ENCODE measurements at places on chromosomes 7 and 10. TPM values are rescaled to one million over a fixed set of nuclear protein-coding genes. Genes with fewer than 3 reads are reported as not detected.
A peak's percentile ranks its signal among the peaks of the same experiment; 100 is the strongest.

GRCh38 chr10:6345404-6345803, 142.7 kb downstream of the PFKFB3 start:
- no peak for DNase-seq

DNA sequence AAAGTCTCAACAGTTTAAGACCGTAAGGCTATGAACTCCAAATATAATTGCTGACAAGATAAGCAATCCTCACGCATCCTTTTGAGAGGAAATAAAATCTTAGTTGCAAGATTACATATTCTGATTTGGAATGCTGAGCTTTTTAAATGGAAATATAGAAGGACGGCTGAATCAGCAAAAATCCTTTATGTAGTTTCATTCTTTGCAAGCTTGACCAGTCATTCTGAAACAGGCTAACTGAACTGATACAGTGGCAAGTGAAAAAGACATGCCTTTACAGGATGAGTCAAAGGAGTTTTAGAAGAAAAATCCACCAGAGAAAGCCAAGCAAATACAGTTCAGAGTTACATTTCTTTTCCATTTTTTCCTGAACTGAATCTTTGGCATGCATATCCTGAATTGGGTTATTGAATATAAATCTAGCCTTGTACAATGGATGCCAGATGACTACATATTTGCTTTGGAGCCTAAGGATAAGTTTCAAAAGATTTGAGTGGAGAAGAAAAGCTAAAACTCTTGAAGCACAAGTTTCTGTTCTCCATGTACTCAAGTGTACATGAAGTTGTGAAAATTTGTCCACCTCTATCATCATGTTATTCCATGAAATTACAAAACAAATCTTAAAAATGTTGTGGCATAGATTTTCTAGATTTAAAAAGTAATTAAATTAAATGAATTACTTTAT, 4.4 kb downstream of the VIM start:
- DNase-seq = peak; percentile 73

DNA sequence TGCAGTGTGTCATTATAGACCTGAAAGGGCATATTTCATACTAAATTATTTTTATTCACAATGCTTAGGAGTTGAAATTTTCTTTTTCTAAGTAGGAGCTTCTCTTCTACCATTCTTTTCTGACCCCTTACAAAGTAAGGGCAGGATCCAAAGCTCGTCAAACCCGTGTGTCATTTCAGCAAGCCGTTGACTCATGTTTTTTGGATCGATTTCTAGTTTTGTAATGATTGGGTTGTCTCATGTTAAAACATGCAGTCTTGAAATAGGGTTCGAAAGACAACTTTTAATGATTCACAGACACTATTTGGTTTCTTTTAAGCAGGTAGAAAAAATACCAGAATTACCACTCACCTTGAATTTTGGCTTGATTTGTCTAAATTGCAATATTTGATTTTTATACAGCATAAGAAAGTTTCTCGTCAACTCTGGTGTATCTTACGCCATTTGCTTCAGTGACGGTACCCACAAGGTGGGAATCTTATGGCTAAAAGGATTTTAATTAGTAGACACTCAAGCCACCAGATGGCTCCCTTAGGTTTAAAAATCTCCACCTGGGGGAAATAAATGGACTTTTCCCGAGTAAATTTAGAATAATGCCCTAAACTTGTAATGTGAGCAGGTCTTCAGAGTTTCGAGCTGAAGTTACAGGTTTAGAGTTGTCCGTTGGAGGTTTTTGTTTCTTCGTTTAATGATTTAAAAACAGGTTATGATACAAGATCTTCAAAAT, 283.4 kb downstream of the CCDC3 start:
- peak; percentile 62 for DNase-seq

DNA sequence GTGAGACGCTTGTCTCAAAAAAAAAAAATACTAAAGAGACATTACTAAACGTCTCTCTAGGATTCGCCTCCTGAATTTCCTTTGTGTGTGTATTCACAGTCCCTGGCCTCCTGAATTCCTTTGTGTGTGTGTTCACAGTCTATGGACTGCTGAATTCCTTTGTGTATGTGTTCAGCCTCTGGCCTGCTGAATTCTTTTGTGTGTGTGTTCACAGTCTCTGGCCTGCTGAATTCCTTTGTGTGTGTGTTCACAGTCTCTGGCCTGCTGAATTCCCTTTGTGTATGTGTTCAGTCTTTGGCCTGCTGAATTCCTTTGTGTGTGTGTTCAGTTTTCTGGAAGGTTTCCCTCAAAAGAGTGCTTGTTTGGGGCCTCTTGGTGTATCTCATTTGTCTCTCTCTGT, 8.2 kb downstream of the BMS1 start:
- peak; percentile 27 for DNase-seq

- DNase-seq = no peak
Measured at GRCh38 chr7:96418581-96418980, 96.7 kb upstream of the SLC25A13 start.

GRCh38 chr10:137031-137430, 1.8 kb downstream of the ZMYND11 start:
- peak; percentile 57 for DNase-seq

DNA sequence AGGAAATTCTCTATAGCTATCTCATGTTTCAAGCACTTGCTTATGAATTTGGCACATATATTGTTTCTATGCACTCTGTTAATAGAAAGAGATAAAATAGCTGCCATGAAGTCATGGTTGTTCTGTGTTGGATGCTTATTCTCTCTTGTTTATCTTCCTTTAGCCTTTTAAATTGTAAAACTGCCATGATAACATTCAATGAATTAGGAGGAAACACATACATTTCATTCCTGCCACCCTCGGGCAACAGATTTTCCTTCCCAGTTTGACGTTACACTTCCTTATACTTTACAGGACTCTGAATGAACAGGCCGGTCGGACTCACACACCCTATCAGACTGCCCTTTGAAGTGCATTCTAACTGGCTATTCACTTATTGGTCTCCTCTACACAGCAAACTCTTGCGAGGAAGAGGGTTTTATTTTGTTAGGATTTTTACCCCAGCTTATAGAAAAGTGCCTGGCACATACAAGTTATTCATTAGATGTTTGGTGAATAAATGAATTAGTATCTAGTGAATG, 65.7 kb upstream of the FERD3L start:
- DNase-seq = no peak

- DNase-seq = no peak
Measured at GRCh38 chr10:61840403-61840802, 61.1 kb upstream of the ARID5B start.

- DNase-seq = no peak
Measured at GRCh38 chr10:112880633-112881530, 69.2 kb upstream of the TCF7L2 start.

The CPA5 gene
- total RNA-seq = not detected

The GRM3 gene
- not detected for total RNA-seq

The ADRB1 gene
- total RNA-seq = not detected

The OR2A25 gene
- not detected for total RNA-seq

The OGDHL gene
- total RNA-seq = 0.51 TPM
